ENCODE measurements at places on chromosomes 13 and 19.

DNA sequence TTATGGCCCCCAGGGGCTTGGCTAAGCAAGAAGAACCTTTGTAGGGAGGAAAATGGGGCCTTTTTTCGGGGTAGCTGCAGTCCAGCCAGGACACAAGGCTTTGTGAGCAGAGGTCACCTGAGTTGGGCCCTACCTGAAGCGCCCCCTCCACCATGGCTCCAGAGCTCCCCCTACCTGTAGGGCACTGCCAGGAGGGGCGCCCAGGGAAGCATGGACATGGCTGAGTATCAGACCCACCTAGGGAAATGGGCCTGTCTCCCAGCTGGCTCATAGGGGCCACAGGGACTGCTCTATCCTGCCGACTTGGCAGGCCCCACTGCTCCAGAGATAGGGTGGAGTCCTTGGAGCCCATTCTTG is 9.0 kb upstream of the CEBPA start:
- DNase-seq: no peak

DNA sequence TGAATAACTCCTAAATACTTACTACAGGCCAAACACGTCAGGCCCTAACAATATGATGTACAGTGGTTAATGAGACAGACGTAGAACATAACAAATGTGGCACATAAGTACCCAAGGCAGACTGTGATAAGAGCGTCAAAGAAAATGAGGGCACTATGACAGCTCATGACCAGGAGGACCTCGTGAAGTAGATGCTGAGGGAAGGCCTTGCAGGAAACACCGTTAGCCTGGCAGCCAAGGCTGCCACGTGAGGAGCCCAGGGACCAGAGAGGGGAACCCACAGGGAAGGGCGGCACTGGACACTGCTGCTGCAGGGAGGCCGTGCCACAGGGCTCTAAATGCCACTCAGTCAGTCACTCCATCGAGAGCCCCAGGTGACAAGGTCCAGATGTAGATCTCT is 5.7 kb downstream of the TUBGCP3 start:
- no peak for DNase-seq

DNA sequence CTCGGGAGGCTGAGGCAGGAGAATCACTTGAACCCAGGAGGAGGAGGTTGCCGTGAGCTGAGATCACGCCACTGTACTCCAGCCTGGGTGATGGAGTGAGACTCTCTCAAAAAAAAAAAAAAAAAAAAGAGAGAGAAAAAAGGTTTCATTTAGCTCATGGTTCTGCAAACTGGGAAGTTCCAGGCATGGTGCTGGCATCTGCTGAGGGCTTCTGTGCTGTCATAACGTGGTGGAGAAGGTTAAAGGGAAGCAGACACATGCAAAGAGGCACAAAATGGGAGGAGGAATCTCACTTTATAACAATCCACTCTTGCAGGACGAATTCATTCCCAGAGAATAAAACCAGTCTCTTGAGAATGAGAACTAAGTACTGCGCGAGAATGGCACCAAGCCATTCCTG is 34.9 kb upstream of the SIAH3 start:
- DNase-seq: no peak

- DNase-seq: no peak
Measured at GRCh38 chr13:113882267-113882630, 18.4 kb upstream of the GAS6 start.

DNA sequence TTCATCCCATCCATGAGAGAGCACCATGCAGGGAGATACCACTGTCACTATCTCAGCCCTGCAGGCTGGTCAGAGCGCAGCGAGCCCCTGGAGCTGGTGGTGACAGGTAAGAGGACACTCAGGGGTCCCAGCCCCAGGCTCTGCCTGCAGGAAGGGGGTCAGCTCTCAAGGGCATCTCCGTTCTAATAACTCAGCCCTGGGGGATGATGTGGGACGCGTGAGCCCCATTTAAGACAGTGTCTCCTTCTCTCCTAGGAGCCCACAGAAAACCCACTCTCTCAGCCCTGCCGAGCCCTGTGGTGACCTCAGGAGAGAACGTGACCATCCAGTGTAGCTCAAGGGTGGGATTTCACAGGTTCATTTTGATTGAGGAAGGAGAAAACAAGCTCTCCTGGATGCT is 15.5 kb upstream of the KIR3DL3 start:
- no peak for DNase-seq

GRCh38 chr13:103430368-103430767 is 364.2 kb upstream of the SLC10A2 start:
- DNase-seq: no peak

- DNase-seq: no peak
Measured at GRCh38 chr19:18869781-18870530, 26.0 kb downstream of the CERS1 start.

- DNase-seq: no peak
Measured at GRCh38 chr13:77335543-77335942, 8.6 kb upstream of the MYCBP2 start.

Data from NCI-H1930 (cell line).